Activated CD4-positive, alpha-beta T cell treated with anti-CD3 and anti-CD28 coated beads for 4 hours (primary cell): ENCODE measurements at places on chromosomes 3 and 15.

- no peak for DNase-seq
Measured at GRCh38 chr3:149647812-149648211, 10.0 kb downstream of the WWTR1 start.

GRCh38 chr3:24315971-24316370 lies 178.7 kb downstream of the THRB start:
- no peak for DNase-seq

GRCh38 chr15:79689030-79689429 lies 207.8 kb downstream of the MTHFS start:
- no peak for DNase-seq

DNA sequence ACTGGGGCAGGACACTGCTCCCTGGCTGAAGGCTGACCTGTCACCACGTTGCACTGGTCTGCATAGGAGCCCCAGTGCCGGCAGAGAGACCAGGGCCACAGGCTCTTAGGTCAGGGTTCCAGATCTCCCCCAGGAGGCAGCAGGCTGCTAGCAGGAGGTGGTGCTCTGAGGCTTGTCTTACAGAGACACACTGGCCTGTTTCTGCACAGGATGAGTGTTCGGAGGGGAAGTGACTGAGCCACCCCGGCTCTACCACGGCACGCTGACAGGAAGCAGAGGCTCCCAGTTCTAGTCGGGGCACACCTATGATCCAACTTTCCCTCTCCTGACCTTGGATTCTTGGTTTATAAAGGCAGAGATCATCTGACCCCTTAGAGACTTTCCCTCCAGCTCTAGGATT lies 8.6 kb downstream of the FBXL22 start:
- peak; percentile 54 for DNase-seq

GRCh38 chr3:154884952-154885351 lies 195.2 kb upstream of the MME start:
- no peak for DNase-seq
